ENCODE measurements at places on chromosomes 4 and X.

GRCh38 chr4:168715896-168716295 is 219.0 kb downstream of the PALLD start:
- no peak for DNase-seq

- no peak for DNase-seq
Observed at GRCh38 chrX:6184900-6185515, 43.7 kb downstream of the NLGN4X start.

DNA sequence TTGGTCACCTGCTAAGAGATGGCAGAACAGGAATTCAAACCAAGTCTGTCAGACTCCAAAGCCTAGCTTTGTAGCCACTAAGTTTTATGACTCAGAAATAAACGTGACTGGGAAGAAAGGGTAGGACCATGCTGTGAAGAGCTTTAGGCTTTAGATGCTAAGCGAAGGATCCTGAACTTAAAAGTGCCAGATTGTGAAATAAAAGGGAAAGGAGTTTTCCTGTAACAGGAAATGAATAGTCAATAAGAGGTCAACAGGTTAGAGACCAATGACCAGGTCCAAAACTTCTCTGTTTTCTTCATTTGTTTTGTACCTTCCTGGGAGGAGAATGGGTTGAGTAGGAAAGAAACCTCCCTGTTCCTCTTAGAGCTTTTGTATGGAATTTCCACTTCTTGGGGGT is 98.8 kb upstream of the EOLA2 start:
- DNase-seq, result no peak

DNA sequence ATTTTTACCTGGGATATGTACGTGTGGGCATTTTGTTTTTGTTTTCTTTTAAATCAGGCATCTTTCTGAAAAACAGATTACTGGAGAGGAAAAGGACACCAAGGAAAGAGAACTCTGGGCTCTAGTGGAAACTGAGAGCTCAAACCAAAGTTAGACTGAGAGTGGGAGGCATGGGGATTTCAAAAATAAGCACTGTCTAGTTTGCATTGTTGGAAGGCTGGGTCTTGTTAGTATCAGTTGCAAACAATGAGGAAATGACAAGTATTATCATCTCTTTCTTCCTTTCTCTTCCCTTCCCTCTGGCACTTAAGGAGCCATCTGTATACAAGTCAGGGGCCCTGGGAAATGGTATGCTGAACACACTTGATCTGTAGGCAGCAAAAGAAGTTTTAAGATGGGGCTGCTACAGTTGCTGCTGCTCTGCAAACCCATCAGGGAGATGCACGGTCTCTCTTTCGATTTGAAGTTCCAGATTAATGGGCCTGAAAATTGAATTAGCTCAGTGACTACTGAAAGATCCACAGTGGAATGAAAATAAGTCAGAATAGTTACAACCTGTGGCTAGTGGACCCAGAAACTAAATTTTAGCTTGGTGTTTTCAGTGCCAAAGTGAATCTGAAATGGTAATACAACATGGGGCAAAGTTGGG is 48.0 kb upstream of the GRXCR1 start:
- no peak for DNase-seq

All from NCI-H1436 treated with DMSO at 0.1 percent for 48 hours (cell line).